ENCODE measurements at places on chromosomes 5 and 9.
A peak's percentile ranks its signal among the peaks of the same experiment; 100 is the strongest.

DNA sequence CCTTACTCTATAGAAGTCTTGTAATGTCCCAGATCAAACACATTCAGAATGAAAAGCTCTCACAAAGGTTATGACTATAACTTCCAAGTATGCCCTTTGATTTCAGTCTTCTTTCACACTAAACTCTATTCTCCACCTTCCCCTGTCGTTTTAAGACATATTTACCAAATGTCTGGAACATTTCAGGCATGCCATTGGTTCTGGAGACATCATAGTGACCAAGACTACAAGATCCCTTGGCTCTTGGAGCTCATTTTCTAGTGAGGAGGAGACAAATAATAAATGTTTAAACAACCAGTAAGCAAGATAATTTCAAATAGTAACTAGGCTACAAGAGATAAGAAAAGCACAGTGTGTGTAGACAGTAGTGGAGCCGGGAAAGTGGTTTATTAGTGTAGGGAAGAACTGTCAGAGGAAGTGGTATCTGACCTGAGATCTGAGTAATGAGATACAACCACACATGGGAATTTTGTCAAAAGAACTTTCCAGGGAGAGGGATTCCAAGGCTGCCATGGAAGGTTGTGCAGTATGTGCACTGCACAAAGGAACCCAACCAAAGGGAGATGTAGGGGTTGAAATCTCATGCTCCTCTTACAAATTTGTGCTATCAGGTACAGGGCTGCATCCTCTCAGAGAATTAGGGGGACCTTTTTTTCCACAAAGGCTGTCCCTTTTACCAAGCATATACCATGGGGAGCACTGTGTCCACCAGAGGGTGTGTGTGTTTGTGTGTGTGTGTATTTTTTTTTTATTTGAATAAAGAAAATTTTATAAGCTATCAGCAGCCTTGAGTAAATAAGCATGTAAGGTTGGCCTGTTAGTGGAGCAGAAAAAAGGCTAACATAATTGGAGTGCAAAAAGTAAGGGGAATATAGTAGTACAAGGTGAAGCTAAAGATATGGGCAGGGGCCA lies 1279.1 kb upstream of the WWC1 start:
- no peak for DNase-seq

GRCh38 chr5:16454686-16455085 lies 10.9 kb downstream of the ZNF622 start:
- DNase-seq = no peak

GRCh38 chr5:78757269-78758053 lies 108.9 kb upstream of the LHFPL2 start:
- no peak for DNase-seq

- DNase-seq = no peak
Measured at GRCh38 chr5:73507062-73507461, 8.8 kb downstream of the BTF3 start.

GRCh38 chr9:4741365-4742089 lies 525 bp upstream of the AK3 start:
- no peak for DNase-seq

GRCh38 chr5:82422751-82423181 lies 144.6 kb upstream of the RPS23 start:
- DNase-seq = no peak

DNA sequence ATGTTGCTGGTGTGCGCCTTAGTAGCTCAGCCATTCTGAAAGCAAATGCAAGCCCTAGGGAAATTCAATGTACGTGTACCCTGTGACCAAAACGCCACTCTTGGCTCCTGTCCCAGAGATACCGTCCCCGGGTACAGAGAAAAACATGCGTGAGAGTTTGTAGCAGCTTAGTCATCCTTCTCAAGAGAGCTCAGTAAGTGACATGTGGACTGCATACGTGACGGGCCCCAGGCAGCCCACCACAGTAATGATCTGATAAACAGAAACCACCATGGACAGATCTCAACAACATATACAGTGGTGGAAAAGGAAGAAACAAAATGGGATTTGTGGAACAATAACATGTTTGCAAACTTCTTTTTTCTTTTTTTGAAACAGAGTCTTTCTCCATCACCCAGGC lies 45.1 kb downstream of the S1PR3 start:
- DNase-seq = no peak

DNA sequence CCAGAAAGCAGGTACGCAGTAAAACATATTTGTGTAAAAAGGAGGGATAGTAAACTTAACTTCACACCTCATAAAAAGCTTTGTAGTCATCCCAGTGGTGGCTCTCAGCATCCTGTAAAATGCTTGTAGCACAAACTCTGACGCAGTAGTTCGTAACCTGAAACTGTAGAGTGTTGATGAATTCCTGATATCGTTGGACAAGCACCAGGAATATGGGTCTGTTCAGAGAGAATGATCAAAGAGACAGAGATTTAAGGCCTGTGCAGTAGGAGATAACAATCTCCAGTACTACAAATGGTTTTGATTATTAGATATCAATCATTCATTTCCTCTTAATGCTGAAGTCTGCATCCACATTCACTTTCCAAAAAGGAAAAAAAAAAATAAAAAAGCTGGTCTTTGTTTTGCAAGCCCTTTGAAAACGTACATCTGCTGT lies 148.5 kb downstream of the KIAA0825 start:
- no peak for DNase-seq

GRCh38 chr9:90189306-90189705 lies 453.3 kb downstream of the DIRAS2 start:
- DNase-seq = no peak

DNA sequence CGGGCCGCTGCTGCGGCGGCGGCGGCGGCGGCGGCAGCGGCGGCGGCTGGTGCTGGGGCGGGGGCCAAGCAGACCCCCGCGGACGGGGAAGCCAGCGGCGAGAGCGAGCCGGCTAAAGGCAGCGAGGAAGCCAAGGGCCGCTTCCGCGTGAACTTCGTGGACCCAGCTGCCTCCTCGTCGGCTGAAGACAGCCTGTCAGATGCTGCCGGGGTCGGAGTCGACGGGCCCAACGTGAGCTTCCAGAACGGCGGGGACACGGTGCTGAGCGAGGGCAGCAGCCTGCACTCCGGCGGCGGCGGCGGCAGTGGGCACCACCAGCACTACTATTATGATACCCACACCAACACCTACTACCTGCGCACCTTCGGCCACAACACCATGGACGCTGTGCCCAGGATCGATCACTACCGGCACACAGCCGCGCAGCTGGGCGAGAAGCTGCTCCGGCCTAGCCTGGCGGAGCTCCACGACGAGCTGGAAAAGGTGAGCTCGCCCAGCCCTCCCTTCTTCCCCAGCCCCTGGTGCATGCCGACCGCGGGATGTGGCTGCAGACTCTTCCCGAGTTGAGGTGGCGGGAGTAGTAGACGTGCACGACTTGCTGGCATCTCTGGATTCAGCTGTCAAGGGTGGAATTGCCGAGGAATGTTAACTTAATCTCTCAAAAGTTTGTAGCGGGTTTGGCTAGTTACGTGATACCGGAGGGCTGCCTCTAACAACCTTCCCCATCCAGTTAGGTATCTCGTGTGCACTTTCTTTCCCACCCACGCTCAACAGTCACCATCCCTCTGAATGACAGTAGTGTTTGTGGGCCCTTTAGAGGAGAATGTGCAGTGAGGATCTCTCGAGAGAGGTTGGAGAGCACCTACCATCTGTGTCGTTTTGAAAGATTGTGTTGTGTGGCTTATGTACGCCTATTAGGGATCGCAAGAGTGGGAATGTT lies 932 bp downstream of the SLC12A2 start:
- DNase-seq = peak; percentile 50

DNA sequence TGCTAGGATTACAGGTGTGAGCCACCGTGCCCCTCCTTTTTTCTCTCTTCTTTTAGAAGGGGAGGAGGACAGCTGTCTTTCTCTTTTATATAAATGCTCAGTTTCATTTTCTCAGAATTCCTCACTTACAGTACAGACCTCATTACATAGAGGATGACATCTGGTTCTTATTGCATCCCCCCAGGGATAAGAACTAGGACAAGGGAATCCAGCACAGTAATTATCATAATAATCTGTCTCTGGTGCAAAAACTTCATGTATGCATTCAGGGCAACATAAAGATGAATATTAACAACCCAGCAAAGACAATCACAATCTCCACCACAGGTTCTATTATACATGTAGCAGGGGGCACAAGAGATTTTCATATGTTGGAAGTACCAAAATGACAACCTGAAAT lies 5.1 kb downstream of the SPZ1 start:
- no peak for DNase-seq

DNA sequence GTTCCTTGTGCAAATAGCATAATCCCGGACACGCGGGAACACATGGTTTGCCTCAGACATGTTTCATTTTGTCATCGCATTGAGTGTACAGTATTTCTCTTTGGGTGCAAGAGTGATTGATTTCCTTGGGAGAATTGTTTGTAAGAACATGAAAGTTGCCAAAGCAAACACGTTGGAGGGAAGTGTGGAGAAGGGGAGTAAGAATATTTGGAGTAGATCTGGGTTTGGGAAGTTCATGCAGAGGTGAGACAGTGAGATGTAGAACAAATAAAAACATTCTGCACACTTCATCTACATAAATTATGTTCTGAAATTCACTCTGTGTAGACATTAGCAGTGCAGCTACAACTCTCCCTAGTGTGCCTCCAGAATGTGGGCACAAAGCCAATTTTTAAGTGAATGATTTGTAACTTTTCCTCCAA lies 24.0 kb downstream of the FOXD1 start:
- no peak for DNase-seq

DNA sequence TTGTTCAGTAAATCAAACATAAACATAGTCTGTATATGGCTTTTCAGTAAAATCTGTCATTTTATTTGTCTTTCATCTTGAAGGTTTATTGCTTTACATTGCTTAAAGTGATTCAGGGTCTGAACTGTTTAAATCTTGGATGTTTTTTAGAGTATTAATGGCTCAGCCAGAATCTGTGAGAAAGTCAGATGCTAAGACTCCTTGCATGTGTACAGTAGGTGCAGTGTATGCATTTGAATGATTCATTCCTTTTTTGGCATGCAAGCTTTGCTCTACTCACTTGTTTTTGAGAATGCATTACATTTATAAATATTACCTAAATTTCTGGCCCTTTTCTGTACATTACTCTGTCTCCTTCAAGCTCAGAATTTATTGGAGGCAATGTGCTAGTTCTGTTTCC lies 271.0 kb upstream of the RIOK2 start:
- DNase-seq = no peak

DNA sequence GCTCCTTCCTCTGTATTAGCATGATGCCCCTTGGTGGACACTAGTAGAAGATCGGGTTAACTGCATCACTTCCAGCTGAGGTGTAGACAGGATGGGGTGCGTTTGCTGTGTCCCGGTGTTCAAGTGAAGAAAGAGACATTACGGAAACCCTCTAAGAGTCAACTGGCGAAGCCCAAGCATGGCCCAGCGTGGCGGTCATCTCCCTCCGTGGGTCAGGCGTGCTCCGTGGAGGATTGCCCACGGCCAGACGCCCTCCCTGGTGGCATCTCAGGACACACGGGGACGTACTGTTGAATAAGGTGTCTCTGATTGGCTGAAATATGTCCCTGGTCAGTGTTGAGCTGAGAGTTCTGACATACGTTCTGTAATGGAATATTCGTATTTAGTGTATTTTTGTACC lies 119.5 kb upstream of the CACNA1B start:
- no peak for DNase-seq

DNA sequence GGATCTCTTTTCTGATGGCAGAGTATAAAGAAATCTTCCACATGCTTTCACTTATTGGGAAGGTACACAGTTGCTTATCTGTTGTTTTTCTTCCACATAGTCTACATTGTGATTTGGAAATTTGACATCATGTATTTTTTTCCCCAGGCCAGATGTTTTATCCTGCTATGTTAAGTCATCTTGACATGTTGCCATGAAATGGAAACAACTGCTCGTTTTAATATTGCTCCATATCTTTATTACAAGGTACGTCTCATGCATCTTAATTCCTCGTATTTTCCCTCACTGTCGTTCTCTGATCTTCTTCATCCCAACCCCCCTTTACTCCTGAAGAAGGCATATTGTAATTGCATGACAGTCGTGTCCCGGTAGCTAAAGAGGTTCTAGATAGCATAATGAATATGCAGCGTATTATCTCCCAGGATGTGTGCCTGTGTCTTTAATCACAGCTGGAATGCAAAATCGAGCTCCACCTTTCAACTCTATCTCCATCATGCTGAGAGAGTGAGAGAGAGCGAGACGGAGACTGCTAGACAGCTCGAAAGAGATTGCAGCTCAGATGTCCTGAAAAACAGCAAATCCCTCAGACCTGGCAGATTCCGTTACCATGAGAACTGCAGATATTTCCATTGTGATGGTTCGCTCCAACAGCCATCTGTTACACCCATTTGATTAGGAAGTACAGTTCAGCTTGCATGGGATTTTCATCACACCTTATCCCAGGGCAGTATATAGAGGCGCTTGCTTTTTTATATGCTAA lies 281.7 kb downstream of the TMEM38B start:
- DNase-seq = no peak

DNA sequence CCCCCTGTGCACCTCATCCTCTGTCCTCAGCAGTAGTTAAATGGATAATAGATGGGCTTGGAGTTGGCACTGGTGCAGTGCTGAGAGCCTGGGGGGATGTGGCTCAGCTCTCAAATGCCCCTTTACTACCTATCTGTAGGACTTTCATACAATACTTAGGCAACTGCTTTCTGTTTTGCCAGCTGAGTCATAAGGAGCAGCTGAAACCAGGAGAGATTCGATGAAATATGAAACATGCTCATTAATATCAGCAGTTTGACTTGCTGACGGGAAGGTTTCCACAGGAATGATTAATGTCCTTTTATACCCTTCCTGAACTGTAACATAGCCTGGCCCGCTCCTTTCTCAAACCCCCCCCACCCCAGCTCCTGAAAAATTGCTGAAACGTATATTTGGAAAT lies 142.6 kb downstream of the SAXO1 start:
- DNase-seq = peak; percentile 44

DNA sequence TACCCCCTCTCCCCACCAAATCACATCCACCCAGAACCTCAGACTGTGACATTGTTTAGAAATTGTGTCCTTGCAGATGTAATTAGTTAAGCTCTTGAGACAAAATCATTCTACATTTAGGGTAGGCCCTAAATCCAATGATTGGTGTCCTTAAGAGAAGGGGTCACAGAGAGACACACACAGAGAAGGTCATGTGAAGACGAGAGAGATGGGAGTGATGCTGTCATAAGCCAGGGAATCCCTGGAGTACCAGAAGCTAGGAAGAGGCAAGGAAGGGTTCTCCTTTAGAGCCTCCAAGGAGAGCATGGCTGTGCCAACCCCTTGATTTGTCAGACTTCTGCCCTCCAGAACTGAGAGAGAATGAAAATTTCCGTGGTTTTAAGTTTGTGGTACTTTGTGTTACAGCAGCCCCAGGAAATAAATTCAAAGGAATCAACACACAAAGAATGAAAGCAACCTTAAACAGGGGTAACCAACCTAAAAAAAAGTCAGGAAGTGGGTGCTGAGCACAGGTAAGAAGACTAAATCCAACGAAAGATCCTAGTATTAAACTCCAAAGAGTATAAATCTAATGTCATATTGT lies 33.6 kb downstream of the TIMD4 start:
- DNase-seq = no peak

All from RWPE1 (cell line).